ENCODE measurements at places on chromosomes 2 and 18.

GRCh38 chr2:240293557-240294461 lies 141.7 kb upstream of the GPC1 start:
- DNase-seq: no peak

DNA sequence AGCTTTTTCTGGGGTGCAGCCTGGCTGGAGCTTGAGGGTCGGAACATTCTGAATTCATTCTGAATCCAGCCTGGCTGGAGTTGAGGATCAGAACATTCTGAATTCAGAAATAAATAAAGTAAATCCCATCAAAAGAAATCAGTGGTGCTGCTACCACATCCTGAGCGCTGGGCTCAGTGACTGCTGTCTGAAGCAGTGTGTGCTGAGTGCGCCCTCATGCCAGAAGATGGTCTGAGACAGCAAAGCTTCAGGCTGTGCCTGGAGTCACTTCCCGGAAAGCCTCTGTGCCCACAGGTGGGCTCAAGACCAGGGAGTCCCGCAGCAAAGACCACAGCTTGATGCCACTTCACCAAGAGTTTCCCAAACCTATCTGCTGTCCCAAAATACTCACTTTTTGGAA lies 187.9 kb downstream of the VAPA start:
- DNase-seq: no peak

DNA sequence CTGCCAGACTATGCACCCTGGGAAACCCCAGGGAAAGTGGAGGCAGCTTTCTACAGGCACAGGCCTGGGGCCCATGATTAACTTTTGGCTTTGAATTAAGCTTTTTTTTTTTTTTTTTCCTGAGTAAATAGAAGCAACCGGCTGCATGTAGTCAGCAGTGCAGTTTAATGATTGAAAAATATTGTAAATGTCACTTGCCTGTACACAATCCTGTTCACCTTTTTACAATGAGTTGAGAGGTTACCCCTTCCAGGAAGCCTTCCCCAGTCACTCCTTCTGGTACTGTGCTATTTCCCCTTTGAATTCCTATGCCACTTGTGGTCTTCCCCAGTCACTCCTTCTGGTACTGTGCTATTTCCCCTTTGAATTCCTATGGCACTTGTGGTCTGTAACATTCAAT lies 475.6 kb downstream of the TDRD15 start:
- peak; percentile 12 for DNase-seq

- no peak for DNase-seq
Observed at GRCh38 chr2:103176294-103176915, 414.6 kb downstream of the TMEM182 start.

DNA sequence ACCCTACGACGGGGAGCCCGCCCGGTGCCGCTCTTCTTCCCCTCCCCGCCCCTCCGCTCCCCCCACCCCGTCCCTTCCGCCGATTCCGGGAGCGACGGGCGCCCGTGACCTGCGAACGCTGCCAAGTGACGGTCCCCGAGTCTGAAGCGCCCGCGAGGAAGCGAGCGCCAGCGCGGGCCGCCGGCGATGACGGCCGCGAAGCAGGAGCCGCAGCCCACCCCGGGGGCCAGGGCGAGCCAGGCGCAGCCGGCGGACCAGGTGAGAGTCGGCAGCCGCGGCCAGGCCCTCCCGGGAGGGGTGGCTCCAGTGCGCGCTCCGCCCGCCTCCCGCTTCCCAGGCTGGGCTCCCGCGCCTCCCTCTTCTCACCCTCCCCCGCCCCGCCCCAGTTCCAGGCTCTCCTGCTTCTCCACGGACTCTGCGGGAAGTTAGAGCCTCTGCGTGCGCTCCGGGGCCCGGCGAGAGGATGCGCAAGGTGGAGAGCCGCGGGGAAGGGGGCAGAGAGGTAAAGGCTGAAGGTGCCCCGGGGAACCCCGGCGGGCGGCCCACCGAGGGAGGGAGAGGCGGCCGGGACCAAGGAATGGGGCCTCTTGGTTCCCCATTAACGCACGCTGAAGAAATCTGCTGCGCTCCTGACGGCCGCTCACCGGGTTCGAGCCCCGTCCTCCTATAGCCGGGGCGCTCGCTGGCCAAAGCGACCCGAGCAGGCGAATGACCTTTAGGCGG lies 719.5 kb downstream of the DPP10 start:
- DNase-seq: no peak

DNA sequence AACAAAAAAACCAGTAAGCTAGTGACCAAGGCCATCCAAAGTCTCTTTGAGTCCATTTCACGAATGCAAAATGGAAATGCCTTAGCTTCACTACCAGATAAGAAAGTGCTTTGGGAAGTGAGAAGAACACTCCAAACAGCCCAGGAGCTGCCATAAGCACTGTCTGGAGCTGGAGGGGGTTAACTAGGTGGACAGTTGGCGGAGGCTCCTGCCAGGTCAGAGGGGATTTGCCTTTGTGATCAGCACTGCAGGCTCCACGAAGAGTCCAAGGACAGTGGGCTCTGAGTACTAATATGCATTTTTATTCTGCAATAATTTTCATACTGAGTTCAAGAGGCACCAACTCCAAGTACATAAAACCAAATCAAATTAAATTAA lies 233.3 kb upstream of the SMAD2 start:
- DNase-seq: no peak

- peak; percentile 9 for DNase-seq
Observed at GRCh38 chr2:41698678-41699422, 349.0 kb upstream of the PKDCC start.

DNA sequence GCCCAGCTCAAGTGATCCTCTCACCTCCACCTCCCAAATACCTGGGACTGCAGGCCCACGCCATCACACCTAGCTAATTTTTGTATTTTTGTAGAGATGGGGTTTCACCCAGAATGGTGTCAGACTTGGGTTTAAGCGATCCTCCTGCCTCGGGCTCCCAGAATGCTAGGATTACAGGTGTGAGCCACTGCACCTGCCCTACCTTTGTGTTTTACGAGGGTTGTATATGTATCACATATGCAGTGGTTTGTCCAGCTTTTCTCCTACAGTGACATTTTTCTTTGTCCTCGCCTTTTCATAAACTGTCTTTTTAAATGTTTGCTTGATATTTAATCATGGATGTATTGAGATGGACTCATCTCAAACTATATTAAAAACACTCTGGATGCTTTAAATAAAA lies 38.5 kb downstream of the AGAP1 start:
- no peak for DNase-seq

DNA sequence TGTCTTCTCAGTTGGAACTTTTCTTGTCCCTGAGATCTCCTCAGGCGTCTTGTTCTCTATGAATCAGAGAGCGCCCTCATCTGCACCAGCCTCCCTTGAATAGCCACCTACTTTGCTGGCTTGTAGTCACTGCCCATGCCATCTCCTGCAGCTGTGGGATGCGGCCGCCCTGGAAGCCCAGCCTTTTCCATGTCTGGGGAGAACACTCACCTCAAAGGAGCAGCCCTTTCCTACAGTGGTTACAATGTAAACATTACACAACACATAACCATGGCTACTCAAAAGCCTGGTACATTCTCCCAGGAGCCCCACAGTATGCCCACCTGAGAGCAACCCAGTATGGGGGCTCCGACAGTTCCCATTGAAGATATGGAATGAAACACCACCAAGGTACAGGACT lies 351.0 kb downstream of the EN1 start:
- no peak for DNase-seq

- peak; percentile 44 for DNase-seq
Observed at GRCh38 chr18:29184654-29185053, 1007.7 kb upstream of the CDH2 start.

- DNase-seq: no peak
Observed at GRCh38 chr2:70633508-70633907, 79.9 kb upstream of the TGFA start.

GRCh38 chr18:54873884-54874255 lies 45.6 kb downstream of the RAB27B start:
- DNase-seq: no peak

- DNase-seq: no peak
Observed at GRCh38 chr2:153133716-153134115, 344.8 kb downstream of the RPRM start.

GRCh38 chr18:65363911-65364632 lies 386.7 kb upstream of the CDH7 start:
- no peak for DNase-seq

- DNase-seq: no peak
Observed at GRCh38 chr2:109456776-109457175, 157.0 kb downstream of the SEPTIN10 start.

- DNase-seq: no peak
Observed at GRCh38 chr2:42051543-42052235, 3.9 kb downstream of the PKDCC start.

GRCh38 chr2:112916145-112916571 lies 5.2 kb downstream of the IL37 start:
- DNase-seq: no peak

DNA sequence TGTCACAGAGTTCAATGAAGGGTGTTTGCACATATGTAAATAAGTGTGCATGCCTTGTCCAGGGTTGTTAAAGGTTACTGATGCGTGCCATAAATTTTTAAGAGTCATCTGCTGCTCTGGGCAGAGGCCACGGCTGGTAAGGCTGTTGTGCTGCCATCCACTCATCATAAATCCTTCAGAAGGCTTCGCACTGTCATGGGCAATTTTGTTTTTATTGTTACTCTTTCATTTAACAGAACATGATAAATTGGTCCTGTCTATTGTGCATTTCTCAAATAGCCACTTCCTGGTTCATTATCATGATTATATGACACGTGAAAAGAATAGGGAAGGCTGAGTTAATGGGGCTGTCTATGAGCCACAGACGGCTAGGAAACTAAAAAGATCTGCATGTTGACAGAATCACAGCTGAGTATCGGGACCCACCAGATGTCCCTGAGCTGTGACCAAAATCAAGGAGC lies 634.3 kb upstream of the SOX11 start:
- DNase-seq: no peak

DNA sequence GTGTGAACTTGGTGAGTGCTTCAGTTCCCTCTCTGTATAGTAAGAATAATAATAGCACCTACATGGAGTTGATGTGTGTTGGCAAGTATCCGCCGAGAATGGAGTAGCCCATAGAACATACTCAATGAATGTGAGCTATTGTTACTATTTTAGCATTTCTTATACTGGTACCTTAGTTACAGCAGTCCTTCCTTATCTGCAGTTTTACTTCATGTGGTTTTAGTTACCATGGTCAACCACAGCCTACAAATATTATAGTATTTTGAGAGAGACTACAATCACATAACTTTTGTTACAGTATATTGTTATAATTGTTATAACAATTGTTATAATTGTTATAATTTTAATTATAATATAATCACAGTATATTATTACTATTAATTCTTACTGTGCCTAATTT lies 152.5 kb upstream of the RASGRP3 start:
- DNase-seq: no peak

- DNase-seq: peak; percentile 41
Observed at GRCh38 chr2:218618102-218618860, 10.6 kb downstream of the PLCD4 start.

- no peak for DNase-seq
Observed at GRCh38 chr2:137893145-137893544, 71.1 kb upstream of the HNMT start.

DNA sequence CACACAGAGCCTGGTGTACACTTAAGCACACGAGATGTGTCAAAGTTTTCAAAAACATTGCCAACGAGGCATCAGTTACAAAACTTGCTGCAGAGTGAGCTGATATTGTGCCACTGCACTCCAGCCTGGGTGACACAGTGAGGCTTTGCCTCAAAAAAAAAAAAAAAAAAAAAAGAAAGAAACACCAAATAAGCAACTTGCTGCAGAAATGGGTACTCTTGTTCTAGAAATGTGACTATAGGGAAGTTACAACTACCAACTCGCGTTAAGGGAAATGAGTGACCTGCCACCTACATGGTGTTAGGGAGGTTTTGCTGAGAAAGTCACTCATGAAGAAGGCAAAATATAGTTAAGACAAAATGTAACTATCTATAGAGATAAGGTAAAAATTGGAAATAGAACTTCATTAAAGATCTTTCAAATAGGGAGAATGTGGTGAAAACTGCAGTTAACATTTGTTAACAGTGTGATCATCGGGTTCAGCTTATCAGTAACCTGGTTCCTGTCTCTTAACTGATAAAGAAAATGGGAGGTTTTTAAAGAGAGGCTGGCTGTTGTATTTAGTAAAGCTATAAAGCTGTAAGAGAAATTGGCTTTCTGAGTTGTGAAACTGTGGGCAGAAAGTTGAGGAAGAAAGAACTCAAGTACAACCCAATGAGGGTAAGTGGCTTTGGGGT lies at the start of gene IL1RL1:
TSS of gene IL1RL1 (plus strand) at position 600 of the 677 bp plus-strand sequence. CDS start 26,702 bp downstream, outside the sequence.
- no peak for DNase-seq

DNA sequence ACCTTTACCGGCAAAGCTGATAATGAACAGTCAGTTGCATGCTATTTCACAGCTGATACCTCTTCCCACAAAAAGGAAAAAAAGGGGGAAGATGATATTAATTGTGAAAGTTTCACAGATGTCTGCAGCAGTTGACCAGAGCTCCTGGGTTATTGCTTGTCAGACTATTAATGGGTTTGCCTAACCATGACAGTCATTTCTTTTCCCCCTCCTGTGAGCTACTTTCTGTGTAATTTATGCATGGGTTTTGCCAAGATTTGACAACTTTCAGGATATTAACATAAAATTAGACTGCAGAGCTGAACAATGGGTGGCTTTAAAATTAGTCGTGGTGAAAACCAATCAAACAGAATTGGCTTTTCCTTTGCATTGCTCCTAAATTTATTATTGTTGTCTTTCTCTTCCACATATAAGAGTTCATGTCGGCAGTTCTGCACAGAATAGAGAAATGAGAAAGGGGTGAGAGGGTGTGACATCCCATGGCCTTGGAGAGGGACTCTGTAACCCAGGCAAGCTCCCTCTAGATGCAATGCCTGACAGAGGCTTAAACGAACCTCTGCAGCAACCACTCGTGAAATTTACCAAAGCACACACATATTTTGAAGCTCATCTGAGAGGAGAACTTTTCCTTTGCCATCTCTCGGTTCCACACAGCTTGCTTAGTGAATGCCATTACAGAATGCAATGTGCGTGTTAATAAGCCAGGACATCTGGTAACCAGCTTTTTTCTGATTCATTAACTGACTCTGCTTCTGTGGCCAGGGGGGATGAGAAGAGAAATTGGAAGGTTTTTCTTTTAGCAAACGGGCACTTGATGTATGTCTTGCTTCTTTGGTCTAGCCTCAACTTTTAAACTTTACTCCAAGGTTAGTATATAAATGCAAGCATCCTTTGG lies 82.2 kb upstream of the ITGA4 start:
- DNase-seq: peak; percentile 70

- DNase-seq: no peak
Observed at GRCh38 chr2:238921259-238921658, 73.4 kb downstream of the TWIST2 start.

GRCh38 chr2:147549054-147549453 lies 295.8 kb upstream of the ACVR2A start:
- DNase-seq: no peak

DNA sequence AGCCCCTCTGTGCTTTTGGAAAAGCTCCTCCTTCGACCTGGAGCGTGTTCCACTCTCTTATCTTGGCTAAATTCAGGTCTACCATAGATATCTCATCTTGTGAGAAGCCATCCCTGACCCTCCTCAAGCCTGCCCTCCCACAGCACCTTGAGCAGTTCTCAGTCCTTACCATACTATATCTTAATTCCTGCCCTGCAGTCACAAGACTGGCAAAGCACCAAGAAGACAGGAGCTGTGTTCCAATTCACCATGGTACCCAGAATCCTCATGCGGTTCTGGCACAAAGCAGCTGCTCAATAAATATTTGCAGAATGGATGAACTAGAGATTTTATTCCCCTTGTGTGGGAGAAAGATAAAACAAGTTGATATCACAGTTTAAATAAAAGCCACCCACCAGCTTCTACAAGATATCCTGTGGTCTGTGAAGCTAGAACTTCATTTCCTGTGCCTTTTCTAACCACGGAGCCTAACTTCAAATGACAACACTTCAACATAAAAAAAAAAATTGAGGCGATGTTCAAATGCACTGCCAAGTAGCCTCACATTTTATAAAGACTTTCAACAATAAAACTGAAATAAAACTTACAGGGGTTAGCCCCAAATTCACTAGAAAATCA lies 19.5 kb downstream of the MARCHF4 start:
- no peak for DNase-seq
